ENCODE measurements at places on chromosomes 11 and 22.
A peak's percentile ranks its signal among the peaks of the same experiment; 100 is the strongest.

GRCh38 chr11:19853920-19854319 is 141.3 kb downstream of the NAV2 start:
- DNase-seq = peak; percentile 19

- DNase-seq = no peak
These were observed 22.7 kb downstream of the BID start for GRCh38 chr22:17751596-17751995.

- DNase-seq = no peak
These were observed 107.9 kb downstream of the SCN3B start for GRCh38 chr11:123546515-123546914.

DNA sequence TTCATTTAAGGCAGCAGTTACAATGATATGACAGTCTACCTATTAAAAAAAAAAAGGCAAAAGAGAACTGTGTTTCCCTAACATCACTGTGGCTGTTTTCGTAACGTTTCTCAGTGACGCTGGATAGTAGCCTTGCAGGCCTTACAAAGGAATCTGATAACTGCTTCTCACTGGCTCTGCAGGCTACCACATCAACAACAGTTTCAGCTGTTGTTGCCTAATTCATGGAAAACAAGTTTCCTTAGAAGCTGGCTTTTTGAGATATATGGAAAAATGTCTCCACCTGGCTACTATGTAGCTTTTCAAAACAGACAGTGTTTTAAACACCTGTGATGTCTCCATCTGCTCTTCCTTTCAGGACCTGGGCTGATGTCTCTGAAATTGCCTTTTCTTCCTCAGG is 3.8 kb downstream of the OR51V1 start:
- DNase-seq = no peak

- no peak for DNase-seq
These were observed 2.8 kb downstream of the USH1C start for GRCh38 chr11:17541330-17541885.

GRCh38 chr11:69384251-69385143 is 90.5 kb downstream of the MYEOV start:
- no peak for DNase-seq

DNA sequence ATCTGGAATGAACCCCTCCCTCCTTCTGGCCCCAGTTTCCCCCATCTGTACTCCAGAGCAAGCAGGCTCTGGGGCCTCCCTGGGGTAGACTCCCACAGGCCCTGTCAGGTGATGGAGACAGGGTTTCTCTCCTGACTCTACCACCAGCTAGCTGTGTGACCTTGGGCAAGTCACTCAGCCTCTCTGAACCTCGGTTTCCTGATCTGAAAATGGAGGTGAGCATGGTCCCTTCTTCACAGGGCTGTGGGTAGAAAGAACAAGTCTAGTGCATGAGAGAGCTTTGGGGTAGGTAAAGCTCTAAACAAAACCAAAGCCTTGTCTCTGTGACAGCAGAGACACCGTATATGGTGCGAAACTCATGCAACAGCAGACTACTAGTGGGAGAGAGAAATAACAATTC is 5.6 kb downstream of the CD5 start:
- DNase-seq = no peak

GRCh38 chr11:12170984-12171383 is 60.6 kb downstream of the MICAL2 start:
- DNase-seq = peak; percentile 32

DNA sequence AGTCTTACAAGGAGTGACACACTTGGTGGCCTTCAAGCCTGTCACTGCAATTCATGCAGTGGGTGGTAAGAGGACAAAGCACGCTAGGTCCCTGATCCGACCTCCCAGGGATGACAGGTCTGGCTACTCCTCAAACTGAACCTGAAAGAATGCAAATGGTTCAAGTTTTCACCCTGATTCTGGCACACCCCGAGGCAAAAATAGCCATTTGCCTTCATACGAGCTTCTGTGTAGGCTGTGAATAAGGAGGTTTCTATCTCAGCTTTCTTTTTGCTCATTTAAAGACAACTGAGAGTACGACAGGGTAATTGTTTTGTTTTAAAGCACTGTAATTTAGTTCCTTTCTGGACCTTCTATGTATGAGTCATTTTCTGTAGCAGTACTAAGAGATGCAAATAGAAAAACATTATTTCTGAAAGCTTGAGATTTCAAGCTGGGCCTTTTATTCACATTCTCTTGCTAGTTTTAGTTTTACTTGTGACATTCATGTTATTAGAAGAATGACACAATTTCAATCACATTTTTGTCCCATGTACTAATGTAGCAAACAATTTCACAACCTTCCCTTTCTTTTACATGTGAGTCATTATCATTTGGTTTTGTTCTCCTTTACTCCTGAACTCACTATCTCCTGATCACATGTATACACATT is 56.6 kb upstream of the FDX1 start:
- peak; percentile 55 for DNase-seq

GRCh38 chr11:73234471-73235181 is 16.5 kb downstream of the P2RY2 start:
- no peak for DNase-seq

DNA sequence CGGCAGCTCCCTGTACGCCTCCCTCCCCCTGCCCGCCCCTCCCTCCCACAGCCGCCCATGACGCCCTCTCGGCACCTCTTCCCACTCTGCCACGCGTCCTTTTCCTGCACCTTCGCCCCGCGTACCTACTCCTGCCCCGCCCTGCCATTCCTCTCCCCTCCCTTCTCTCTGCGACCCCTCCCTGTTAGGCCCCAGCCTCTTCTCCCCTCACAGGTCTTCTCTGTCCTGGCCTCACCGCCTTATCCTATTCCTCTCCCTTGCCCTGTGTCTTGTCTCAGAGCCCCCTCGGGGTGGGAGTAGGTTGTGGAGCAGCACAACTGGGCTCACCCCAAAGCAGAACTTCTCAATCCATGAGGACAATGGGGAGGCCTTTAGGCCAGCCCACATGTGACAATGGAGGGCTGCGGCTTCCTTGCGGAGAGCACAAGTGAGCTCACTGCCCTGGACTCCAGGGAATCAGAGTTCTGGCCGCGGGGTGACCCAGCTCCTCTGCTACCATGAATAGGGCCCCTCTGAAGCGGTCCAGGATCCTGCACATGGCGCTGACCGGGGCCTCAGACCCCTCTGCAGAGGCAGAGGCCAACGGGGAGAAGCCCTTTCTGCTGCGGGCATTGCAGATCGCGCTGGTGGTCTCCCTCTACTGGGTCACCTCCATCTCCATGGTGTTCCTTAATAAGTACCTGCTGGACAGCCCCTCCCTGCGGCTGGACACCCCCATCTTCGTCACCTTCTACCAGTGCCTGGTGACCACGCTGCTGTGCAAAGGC is 539 bp downstream of the SLC35C1 start:
- peak; percentile 83 for DNase-seq

DNA sequence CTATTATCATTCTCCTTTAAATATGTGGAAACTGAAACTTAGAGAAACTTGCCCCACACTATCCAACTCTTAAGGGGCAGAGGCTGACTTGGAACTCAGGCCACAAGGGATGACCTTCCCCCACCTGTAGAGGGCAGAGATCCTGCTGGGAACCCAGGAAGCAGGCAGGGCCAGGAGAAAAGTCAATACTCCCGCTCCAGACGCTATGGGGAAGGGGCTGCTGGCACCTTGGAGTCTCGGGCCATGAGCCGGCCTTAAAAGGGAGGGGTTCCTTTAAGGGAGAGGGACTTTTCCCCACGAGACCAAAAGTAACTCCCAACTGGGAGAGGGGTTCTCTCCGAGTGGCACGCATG is 620 bp upstream of the ANO5 start:
- peak; percentile 68 for DNase-seq

GRCh38 chr11:22666688-22667439 is 453 bp downstream of the GAS2 start:
- DNase-seq = peak; percentile 92

- DNase-seq = no peak
These were observed 2.2 kb downstream of the MLC1 start for GRCh38 chr22:50082961-50083461.

- no peak for DNase-seq
These were observed 67.8 kb downstream of the CTTN start for GRCh38 chr11:70466154-70466553.

GRCh38 chr11:44159848-44160721 is 64.6 kb downstream of the EXT2 start:
- peak; percentile 81 for DNase-seq

DNA sequence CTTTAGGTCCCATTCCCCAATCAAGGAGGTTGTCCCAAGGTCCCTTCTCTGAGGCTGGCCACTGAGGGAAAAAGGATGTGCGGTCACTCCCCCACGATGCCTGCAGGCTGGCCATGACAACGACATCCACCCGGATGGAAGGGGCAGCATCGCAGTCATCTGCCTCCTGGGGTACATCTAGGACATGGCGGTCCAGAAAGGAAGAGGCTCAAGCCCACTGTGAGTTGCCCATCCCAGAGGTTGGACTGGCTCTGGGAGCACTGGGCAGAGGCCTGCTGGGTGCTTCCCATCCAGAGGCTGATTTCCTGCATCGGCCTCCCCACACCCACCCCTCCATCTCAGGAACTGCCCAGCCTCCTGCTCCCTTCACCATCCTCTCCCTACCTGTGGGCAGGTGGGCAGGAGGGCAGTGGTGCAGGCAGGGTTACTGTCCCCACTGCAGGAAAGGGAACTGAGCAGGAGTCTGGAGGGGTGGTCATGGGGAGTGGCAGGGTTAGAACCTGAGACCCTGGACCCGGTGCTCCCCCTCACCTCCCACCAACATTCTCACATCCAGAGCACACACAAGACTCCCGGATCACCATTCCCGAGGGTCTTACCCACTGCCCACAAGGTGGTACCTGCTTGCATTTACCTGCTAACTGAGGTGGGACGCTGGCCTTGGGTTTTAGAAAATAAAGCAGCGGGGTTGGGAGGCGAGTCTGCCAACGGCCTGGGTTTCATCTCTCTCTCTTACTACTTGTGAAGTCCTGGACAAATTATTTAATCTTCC is 4.4 kb downstream of the RCE1 start:
- no peak for DNase-seq

DNA sequence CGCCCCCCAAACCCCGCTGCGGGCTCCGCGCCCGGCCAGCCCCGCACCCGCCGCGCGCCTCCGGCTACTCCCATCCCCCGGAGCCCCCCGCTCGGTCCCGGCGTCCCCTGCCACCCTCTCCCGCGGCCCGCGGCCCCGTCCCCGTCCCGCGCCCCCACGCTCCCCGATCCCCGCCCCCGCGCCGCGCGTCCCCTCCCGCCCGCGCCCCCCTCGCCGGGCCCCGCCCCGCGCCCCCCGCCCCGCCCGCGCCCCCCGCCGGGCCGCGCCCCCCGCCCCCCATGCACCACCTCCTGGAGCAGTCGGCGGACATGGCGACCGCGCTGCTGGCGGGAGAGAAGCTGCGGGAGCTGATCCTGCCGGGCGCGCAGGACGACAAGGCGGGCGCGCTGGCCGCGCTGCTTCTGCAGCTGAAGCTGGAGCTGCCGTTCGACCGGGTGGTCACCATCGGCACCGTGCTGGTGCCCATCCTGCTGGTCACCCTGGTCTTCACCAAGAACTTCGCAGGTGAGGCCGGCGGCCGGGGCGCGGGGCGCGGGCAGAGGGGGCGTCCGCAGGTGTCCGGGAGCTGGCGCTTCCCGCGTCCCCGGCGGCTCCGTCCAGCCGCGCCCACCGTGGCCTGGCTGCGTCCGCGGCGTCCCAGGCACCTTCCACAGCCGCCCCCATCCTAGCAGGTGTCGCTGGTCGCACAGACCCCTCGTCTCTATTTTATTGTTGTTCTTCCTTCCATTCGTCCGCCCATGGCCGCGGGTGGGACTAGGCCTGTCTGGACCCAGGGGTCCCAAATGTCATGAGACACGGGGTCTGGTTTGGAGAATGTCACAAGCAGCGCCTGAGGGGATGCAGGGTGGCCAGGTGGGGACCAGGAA is at the start of gene PANX2:
TSS of gene PANX2 (plus strand) at position 279 of the 866 bp plus-strand sequence. CDS start at position 279, 0 bp downstream.
- DNase-seq = peak; percentile 70

DNA sequence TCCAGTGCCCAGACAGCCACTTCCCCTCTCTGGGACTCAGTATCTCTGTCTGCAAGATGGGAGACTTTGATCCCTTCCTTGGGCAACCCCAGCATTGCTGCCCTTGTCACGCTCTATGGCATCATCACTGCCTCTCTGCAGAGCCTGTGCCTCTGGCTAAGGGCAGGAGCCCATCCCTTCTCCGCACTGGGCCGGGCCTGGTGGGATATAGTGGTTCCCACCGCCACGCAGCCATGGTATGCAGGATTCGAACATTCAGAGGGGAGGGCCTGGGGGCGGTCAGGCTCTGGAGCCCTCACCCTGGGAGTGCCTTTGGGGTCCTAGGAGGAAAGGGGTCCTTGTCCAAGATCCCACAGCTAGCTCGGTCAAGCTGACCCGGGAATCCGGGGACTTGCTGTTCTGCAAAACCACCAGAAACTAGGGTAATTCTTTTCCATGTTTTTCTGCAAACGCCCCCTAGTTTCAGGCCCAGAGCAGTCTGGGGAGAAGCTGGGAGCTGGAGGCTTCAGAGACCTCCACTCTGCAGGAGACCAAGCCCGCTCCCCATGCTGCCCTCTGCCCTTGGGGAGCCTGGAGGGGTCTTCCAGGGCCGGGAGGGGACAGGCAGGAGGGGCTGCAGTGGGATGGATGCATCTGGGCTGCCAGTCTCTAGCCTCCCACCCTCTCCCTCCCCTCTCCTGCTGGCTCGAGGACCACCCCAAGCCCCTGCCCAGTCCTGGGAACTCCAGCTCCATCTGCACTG is 24.4 kb upstream of the CBX7 start:
- DNase-seq = no peak

GRCh38 chr11:65637794-65638419 is at the start of gene SIPA1:
Gene SIPA1 (plus strand): TSS chr11:65638101. CDS start chr11:65640922, 2,821 bp downstream.
- peak; percentile 89 for DNase-seq

- no peak for DNase-seq
These were observed 17.3 kb downstream of the PACSIN2 start for GRCh38 chr22:42997582-42998090.

GRCh38 chr11:67160872-67161783 is 42.1 kb downstream of the KDM2A start:
- DNase-seq = no peak

GRCh38 chr11:65806979-65807378 is 20.1 kb downstream of the OVOL1 start:
- no peak for DNase-seq

- peak; percentile 14 for DNase-seq
These were observed 75.2 kb downstream of the DHCR7 start for GRCh38 chr11:71372693-71373657.

DNA sequence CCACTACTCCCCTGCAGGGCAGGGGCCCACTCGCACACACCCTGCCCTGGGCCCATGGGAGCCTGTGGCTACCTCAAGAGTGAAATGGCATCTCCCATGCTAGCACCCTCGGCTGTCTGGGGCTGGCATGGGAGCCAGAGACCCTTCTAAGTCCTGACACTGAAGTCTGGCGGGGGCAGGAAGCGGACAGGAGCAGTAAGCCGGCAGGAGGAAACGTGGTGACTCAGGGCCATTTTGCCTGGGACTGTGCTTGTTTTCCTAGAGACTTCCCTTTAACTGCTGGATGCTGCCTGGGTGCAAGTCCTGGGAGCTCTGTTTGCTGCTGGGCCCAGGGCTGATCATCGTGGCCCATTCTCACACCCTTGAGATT is 16.8 kb downstream of the RELT start:
- DNase-seq = no peak

Data from NCI-H69 (cell line).